ENCODE measurements at places on chromosomes 1 and 21.

DNA sequence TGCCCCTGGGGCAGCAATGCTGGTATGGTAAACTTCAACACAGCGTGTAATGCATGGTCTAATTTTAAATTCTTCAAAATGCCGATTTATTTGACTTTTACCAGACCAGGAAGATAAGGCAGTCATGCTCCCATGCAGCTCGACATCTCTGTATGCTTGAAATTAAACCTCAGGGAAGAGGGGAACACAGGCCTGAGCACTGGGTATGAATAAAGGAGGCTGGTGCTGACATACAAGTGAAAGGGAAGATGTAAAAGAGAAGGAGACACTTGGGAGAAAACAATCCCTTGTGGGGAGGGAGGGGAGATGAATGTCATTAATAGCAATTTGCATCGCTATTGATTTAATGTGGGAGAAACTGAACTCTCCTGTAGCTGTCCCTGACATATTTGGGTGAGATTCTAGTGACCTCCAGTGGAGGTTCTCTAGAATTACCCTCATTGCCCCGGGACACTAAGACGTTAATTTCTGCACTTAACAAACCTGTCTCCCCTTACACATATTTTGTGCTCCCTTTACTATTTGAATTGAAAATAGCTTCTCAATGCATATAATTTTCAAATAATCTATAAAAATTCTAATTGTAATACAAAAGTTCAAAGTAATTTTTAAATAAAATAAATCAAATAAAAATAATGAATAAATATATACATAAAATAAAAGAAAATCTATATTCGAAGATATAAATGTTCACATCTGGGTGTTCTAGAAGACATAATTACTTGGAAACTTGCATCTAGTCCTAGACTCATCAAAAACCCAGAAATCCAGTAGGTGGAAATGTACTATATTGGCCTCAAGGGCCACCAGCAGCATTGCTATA, 283.1 kb downstream of the LMX1A start:
- DNase-seq: peak; percentile 21

- DNase-seq: no peak
Measured at GRCh38 chr1:240254778-240255291, 163.2 kb downstream of the FMN2 start.

DNA sequence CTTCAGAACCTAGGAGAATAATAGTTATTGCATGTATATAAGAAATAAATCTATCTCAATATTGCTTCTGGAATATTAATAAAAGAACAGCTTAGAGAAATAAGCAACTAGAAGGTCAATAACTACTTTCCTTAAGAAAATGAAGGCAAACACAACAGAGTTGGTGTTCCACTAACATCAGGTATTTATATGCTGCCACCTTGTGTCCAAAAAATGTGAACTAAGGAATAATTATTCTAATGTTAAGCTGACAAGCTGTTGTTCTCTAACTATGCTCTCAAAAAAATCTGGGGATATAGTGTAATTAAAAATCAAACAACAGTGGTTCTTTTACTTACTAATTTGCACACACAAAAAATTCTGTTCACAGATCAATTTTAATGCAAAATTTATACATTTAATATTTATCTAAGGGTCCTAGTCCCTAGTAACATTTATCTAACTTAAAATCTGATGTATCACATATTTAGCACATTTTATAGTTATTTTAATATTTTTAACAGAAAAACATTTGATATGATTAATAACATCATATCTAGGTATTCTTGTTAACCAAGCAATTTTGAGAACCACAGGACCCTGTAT, 39.6 kb downstream of the UCHL5 start:
- peak; percentile 3 for DNase-seq

GRCh38 chr1:167171286-167171929, 49.3 kb upstream of the POU2F1 start:
- DNase-seq: no peak

DNA sequence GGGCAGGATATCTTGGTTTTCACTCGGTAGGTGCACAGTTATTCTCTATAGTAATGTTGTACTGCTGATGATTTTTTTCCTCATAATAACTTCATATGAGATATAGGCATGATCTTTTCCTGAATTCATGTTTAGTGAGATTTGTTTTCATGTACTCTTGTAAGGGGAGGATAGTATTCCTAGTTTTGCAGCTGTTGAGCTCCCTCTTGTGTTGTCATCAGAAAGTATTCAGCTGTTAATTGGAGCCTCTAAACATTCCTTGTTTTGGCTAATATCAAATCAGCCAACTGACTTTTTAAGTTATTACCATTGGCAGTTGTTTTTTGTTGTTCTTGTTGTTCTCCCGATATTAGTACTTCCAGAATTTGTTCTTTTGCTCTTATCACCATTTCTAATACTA, 24.4 kb downstream of the OR10R2 start:
- DNase-seq: no peak

GRCh38 chr1:39474810-39475209, 16.6 kb upstream of the BMP8A start:
- no peak for DNase-seq

- DNase-seq: no peak
Measured at GRCh38 chr21:36743446-36743845, 44.5 kb downstream of the SIM2 start.

- DNase-seq: no peak
Measured at GRCh38 chr1:177589166-177589565, 380.7 kb downstream of the SEC16B start.

- DNase-seq: no peak
Measured at GRCh38 chr1:73611681-73612080, 586.3 kb downstream of the LRRIQ3 start.

GRCh38 chr1:76250271-76250670, 175.7 kb downstream of the ST6GALNAC3 start:
- no peak for DNase-seq

- peak; percentile 88 for DNase-seq
Measured at GRCh38 chr1:209808059-209808581, 2.2 kb upstream of the IRF6 start.

DNA sequence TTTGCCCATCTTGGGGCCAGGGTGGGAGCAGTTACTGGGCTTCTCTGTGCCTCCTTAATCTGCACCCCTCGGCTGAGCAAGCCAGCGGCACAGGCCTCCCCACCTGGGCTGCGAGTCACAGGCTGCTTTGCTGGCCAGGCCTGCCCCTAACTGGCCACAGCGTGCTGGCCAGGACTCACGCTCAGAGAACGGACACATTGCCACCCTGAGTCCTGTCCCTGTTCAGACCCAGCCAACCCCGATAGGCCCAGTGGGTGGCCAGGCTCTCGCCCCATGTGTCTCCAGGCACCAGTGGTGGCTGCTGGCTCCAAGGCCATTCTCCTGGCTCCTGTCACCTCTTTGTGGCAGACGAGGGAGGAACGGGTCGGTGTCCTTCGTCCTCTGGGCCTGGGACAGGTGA, 61.3 kb downstream of the MORN1 start:
- no peak for DNase-seq

- DNase-seq: no peak
Measured at GRCh38 chr1:19645411-19646251, 1.5 kb downstream of the NBL1 start.

DNA sequence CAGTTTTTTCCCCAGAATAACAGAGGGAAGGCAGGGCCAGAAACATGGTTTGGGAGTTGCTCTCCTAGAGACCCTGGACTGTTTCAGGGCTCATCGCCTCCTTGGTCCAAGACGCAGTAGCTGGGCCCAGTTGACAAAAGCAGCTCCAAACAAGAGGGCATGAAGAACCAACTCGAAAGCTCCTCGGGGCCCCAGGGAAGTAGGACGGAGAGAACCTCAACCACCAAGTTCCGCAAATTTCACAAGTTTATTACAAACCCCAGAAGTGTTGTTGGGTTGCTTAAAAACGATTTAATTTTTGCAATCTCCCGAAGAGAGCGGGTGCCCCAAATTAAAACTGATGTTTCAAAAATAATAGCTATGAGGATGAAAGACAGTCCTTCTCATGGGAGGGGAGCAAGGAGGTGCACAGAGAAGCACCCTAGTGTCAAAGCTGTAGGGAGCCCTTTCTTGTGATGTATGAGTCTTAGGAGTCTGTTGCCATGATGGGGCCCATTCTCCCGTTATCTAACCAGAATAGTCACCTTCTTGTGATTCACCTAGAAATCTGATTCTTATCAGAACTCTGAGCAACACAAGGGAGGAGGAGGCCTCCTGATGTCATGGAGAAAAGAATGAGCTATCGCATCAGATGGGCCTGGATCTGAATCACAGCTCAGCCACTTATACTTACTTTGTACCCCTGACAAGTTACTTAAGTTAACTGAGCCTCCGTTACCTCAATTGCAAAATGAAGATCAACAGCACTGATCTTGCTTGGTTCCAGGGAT, 165.7 kb upstream of the IRF2BP2 start:
- DNase-seq: no peak

- peak; percentile 55 for DNase-seq
Measured at GRCh38 chr1:29033829-29034466, 89.8 kb downstream of the TMEM200B start.

- no peak for DNase-seq
Measured at GRCh38 chr1:5348732-5349465, 643.3 kb downstream of the NPHP4 start.

GRCh38 chr1:44072204-44072603, 40.9 kb upstream of the SLC6A9 start:
- peak; percentile 69 for DNase-seq

GRCh38 chr1:167934426-167935215, 1.9 kb upstream of the DCAF6 start:
- DNase-seq: no peak

GRCh38 chr1:198627436-198628066, 11.3 kb upstream of the PTPRC start:
- DNase-seq: no peak

- no peak for DNase-seq
Measured at GRCh38 chr1:7850786-7851185, 2.1 kb downstream of the UTS2 start.

DNA sequence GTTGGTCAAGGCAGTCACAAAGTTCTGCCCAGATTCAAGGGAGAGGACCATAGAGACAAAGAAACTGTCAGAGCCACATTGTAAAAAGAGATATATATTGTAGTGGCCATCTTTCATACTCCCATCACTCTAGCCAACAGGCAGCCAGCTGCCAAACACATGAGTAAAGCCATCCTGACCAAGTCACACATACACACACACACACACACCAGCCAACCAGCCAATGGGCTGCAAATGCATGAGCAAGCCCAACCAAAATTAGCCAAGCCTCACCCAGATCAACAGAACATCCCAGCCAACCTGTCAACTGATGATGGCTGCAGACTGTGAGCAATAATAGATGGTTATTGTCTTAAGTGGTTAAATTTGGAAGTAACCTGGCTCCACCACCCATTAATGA, 120.7 kb downstream of the SEC16B start:
- no peak for DNase-seq

- no peak for DNase-seq
Measured at GRCh38 chr1:167276969-167277368, 56.3 kb downstream of the POU2F1 start.

DNA sequence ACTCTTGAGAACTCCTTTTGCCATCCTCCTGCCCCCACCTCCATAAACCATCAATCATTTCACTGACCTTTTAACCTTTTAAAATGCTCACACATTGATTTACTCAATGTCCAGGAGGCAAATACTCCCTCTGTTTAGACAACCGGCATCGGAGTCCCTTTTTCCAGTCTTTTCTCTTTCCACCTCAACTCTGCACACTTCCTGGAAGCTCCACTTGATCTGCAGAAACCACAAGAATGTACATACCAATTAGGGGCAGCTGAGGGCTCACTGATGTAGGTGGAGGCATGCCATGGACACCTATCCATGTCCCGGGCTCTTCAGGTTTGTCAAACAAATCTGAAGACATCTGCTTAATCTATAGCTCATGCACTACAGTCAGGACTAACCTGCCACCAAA, 5.3 kb upstream of the AMIGO1 start:
- DNase-seq: no peak

GRCh38 chr1:185674201-185674600, 60.0 kb upstream of the HMCN1 start:
- DNase-seq: no peak

- peak; percentile 87 for DNase-seq
Measured at GRCh38 chr1:12619792-12620487, 1.9 kb upstream of the DHRS3 start.

- DNase-seq: no peak
Measured at GRCh38 chr1:167861664-167862381, 52.1 kb downstream of the ADCY10 start.

DNA sequence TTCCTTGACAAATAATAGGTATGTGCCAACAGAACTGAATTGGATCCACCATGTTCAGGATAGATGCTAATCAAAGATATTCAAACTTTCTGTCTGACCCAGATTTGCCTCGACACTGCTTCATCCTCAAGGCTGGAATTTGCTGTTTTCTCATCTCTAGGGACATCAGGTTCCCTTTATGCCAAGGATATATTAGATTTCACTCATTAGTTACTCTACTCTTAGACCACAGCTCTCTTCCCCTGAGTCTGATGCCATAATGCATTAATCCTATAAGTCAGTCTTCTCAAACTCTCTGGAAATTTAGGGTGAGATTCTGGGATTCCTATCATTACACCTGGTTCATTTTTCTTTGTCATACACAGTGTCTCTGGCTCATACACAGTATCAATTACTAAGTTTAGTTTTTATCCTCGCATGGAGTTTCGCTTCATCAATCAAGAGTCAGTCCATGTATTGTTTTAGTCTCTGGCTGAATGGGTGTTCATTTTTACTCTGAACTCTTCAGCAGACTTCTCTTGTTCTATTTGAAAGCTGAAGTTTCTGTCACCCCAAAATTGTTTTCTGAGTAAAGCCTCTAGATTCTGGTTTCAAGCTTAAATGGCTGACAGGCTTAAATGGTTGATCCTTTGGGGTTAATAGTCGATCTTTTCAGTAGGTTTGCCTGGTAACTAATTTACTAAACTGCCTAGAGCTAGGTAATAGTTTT, 9.3 kb upstream of the DCAF6 start:
- no peak for DNase-seq

- no peak for DNase-seq
Measured at GRCh38 chr21:45016031-45016405, 58.4 kb upstream of the ADARB1 start.

GRCh38 chr21:16037421-16037955, 307.7 kb downstream of the USP25 start:
- DNase-seq: no peak
